ENCODE measurements at places on chromosomes 2 and 18.

DNA sequence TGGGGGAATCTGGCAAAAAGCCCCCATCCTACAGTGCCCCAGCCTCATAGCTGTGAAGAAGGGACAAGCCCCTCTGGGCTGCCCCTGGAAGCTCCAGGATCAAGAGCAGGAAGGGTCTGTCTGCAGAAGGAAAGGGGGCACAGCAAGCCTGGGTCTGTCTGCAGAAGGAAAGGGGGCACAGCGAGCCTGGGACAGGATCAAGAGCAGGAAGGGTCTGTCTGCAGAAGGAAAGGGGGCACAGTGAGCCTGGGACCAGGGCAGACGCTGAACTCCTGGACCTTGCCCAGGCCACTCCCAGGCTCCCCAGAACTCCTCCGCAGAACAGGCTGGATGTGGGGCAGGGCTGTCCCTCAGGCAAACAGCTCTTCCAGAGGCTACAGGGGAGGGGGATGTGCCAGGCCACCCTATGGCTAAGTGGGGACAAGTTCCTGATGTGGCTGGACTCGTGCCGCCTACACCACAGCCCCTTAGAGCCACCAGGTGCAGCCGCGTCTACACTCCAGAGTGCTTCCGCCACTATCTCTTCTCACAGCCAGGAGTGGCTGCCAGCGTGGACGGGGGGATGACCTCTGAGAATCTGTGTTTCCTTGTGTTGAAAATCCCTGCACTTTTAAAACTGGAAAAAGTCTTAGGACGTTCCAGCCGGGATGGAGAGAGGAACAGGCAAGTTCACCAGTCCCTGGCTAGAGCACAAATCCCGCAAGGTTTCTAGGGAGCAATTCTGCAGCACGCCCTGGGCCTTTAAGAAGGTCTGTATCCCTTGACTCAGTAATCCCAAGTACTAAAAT is 20.8 kb downstream of the KIF1A start:
- no peak for DNase-seq

DNA sequence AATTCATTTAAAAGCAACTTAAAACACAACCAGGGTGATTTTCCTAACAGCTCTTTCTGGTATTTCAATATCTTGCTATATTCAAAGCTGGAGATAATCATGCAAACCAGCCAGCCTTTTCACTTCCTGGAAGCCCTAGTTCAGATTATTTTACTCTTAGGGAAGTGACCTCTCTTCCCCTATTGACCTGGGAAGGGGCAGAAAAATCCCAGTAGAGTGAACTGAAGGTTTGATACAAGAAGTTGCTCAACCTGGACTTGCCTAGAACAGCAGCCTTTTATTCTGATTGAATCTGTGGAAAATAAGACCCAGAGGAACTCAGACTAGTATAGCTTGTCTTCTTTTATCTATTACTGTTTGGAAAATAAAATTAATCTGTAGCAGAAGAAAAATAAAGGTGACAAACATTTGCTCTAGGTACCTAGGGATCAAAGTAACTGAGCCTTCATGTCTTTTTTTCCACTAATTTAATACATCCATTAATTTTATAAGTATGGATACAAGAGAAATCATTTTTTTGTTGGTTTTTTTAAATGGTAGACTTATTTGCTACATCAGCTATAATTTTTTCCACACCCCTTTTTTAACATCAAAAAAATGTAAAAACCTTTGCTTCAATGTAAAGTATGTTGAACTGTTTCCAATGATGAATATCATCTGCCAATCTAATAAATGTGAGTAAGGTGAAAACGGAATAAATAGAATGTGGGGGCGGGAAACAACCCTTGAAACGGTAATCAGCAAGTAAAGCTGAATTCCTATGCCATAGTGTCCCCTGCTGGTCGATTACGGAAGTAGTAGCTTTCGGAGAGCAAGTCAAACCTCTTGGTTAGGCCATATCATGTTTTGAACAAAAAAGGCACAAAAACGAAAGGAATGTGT is 629.9 kb downstream of the NRXN1 start:
- peak; percentile 37 for DNase-seq

GRCh38 chr2:60644951-60645350 is 91.5 kb upstream of the BCL11A start:
- no peak for DNase-seq

DNA sequence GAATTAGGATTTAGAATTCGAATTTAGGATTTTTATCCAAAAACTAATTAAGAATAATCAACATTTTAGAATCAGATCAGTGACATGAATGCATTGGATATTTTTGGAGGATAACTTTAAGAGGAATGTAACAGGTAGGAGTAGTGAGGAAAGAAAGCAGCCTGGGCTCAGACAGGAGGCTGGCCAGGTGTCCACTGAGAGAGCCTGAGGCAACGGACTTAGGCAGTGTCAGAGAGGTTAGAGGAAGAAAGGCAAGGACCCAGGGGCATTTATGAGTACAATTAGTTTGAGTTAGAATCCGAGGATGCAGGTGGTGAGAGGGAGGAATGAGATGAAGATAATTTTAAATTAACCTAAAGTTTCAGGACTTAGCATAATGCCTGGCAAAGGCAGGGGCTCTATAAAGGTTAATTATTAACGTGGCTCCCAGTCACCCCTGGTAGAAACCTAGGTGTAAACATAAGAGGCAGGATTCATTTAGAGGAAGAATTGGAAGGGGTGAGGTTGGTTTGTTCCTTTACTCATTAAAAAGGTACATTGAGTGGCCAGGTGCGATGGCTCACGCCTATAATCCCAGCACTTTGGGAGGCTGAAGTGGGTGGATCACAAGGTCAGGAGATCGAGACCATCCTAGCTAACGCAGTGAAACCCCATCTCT is 507.1 kb downstream of the TMEM182 start:
- DNase-seq, result no peak

DNA sequence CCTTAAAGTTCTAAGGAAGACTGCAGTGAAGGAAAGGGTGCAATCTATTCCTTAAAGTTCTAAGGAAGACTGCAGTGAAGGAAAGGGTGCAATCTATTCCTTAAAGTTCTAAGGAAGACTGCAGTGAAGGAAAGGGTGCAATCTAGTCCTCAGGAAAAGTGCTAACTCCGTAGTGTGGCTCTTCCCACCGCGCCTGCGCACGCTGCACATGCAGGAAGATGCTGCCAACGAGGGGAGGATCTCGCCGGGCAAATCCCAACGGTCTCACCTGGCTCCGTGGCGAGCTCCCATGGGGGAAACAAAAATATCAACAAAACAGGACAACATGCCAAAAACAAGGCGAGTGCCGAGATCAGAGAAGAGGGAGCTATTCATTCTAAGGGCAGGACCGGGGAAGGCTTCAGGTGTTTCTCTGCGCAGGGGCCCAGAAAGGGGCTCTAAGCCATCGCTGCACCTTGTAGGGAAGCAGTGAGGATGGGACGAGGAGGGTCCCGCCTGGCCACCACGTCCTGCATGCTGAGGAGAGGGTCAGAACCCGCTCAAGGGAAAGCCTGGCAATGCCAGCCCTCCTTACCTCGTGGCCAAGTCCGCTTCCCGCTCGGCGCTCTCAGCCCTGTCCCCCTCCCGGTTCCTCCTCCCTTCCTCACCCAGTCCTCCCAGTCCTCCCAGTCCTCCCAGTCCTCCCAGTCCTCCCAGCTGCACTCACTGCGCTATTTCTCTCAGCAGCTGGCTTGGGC is 24.5 kb downstream of the TIMM21 start:
- no peak for DNase-seq

- DNase-seq, result no peak
Measured at GRCh38 chr2:152637251-152637650, 80.0 kb downstream of the PRPF40A start.

- no peak for DNase-seq
Measured at GRCh38 chr18:39166776-39167175, 1601.2 kb upstream of the CELF4 start.

- no peak for DNase-seq
Measured at GRCh38 chr2:206480161-206480560, 36.8 kb downstream of the ADAM23 start.

- DNase-seq, result no peak
Measured at GRCh38 chr2:62854600-62855514, 149.3 kb downstream of the EHBP1 start.

DNA sequence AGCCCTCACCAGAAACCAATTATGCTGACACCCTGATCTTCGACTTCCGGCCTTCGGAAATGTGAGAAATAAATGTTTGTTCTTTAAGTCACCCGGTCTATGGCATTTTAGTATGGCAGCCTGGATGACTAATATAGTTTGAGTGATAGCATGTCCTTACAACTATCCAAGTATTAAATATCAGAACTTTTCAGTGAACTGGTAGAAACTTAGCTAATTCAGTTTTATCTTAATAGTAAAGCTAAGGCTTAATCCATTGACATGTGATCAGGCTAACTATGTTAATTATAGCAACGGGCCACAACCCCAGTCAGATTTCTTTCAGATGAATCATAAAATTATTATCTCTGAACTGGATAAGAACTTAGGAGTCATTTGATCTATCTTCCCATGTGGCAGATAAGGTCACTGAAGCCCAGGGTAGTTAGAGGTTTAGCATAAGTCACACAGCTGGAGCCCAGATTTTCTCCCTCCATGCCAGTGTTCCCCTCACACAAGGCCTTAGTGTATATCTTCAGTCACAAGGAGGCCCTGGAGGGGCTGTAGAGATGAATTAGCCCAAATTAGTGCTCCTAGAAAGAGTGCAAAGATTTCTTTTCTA is 40.7 kb upstream of the UPP2 start:
- no peak for DNase-seq

- DNase-seq, result no peak
Measured at GRCh38 chr2:71932037-71932779, 215.5 kb downstream of the CYP26B1 start.

- peak; percentile 59 for DNase-seq
Measured at GRCh38 chr2:16553226-16553625, 112.4 kb downstream of the CYRIA start.

DNA sequence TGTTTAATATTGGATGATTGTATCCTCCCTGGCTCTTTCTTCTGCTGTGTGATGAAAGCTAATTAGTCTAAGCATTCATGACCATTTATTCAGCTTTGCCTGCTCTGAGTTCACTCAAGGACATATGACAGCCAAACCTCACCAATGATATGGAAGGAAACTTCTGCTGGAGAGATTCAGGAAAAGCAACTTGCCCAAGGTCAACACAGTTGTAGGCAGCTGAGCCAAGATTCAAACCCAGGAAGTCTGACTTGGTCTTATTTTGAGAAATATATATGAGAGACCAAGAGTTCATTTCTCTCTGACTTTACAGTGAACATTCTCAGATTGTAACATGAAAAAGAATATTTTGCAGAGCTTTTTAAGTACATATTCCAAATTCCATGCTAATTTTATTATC is 1588.5 kb upstream of the PIK3C3 start:
- no peak for DNase-seq

- DNase-seq, result no peak
Measured at GRCh38 chr2:72926368-72926767, 9.0 kb downstream of the EMX1 start.

DNA sequence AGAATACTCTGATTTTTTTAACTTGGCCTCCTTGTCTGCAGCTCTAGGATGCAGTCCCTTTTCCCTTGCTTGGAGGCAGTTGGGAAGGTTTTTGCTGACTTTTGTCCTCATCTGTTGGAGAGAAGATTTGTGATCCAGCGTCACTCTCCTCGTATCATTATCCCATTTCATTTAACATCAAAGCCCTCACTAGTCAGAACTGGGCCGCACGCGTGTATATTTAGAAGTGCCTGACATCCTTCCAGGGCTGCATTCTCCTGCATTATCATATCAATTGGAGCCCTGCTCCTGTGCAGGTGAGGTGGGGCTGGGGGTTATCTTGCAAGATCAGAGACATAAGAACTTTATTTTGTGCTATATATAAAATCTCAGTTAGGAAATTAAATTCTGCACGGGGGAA is 435.1 kb upstream of the HS6ST1 start:
- DNase-seq, result no peak

GRCh38 chr2:13545320-13545719 is 828.6 kb downstream of the TRIB2 start:
- DNase-seq, result no peak

DNA sequence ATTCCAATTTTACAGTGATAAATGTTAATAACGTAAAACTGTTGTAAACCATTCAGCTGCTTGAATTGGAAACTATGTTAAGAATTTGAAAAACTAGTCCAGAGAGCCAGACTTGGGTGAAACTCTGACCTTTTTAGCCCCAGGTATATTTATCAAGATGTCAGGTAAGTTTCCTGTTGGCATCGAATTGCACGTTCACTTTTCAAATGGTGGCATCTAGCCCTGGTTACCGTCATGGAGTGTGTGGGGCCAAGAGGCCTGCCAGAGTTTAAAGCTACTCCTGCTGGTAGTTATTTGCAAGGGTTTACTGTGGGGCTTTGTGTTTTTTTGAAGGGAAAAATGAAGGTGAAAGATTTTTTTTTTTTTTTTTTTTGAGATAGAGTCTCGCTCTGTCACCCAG is 109.9 kb downstream of the WDSUB1 start:
- no peak for DNase-seq

- no peak for DNase-seq
Measured at GRCh38 chr18:48020337-48021250, 90.1 kb upstream of the SMAD2 start.

GRCh38 chr18:41753826-41754225 is 201.2 kb upstream of the PIK3C3 start:
- DNase-seq, result no peak

GRCh38 chr2:101806701-101807100 is 109.2 kb downstream of the MAP4K4 start:
- DNase-seq, result no peak

- DNase-seq, result peak; percentile 37
Measured at GRCh38 chr2:197294260-197294659, 16.3 kb downstream of the ANKRD44 start.

DNA sequence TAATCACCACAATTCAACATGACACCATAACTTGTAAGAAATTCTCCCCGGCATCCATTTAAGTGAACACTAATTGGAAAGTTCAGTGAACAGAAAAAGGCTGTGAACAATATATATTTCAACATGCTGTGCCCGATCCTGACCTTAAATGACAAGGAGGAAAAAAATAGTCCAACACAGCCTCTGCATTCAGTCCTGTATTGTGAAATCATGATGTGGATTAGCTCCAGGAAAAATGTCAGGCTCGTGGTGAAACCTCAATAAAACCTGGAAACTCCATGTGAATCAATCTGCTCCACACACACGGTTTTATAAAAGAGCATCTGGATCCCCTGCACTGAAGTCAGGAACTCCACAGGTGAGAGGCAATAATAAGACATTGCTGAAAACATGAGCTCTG is 145.4 kb upstream of the SPOPL start:
- no peak for DNase-seq

DNA sequence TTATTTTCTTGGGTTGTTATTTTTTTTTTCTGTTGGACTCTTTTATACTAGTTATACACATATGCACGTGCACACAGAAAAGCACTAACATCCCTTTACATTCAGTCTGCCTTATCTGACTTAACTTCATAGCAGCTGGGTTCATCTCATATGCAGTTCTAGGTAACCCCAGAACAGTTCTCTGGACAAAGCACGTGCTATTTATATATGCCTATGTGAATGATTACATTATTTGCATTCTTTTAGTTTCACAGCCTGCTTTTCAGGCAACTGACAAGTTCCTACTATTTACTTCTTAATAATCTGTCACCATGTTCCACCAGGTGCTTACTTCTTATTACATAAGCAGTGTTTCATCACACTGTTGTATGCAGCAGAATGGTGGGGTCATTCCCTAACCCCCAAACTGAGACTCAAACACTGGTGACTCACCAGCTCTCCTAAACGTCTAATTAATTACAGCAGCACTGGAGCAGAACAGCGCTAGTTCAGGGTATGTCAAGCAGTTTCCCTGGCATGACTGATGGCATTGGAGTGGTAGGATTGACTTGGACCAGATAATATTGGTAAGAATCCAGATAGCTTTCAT is 372.8 kb downstream of the CLIP4 start:
- no peak for DNase-seq

Measured in OCI-LY7 (cell line).